ENCODE measurements at places on chromosomes 12 and 14. TPM values are rescaled to one million over a fixed set of nuclear protein-coding genes. Genes with fewer than 3 reads are reported as not detected.
A peak's percentile ranks its signal among the peaks of the same experiment; 100 is the strongest.

The SLCO1B3 gene
- total RNA-seq: 0.60 TPM

DNA sequence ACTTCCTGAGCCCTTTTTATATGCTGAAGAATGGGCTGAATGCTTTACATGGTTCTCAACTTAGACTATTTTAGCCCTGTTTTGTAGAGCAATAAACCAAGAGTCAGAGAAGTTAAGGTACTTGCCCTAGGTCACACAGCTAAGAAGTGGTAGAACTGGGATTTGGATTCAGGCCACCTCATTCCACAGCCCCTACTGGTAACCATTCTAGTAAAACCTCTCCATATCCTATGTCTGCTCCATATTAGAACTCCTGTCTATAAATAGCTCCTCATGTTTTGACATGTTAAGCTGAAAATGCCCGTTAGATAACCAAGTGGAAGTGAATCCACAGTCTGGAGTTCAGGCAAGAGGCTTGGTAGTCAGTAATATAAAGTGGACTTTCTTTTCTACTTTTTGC lies 111.6 kb downstream of the HECTD4 start:
- no peaks in the 10 kb centered on the region for H3K27me3 ChIP-seq
- DNase-seq: no peak
- H3K36me3 ChIP-seq: peaks cover 80% of the 10 kb centered on the region

The PRPF39 gene
- total RNA-seq: 11.1 TPM

The NFATC4 gene
- 20.6 TPM for total RNA-seq

DNA sequence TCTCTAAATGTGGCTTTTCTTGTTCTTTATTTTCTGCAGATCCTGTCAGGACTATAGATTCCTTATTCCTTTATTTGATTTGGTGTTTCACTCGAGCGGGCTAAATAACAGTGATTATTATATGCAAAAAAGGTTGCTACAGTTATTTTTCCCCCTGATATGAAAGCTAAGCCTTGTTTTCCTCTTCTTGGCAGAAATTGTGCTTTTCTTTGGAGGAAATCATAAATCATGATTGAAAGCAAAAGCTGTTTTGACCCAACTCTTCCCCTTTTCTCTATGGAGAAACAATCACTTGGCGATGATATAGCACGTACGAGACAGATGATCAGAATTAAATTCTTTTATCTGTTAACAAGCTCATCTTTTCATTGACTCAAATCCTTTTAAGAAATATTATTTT lies 31.4 kb downstream of the PPFIBP1 start:
- no peak for DNase-seq
- peak overlapping the region; percentile 95 for H3K27ac ChIP-seq
- peaks cover 99% of the 10 kb centered on the region for H3K4me1 ChIP-seq
- no peaks in the 10 kb centered on the region for H3K36me3 ChIP-seq
- H3K4me3 ChIP-seq: peak overlapping the region; percentile 47

- H3K4me3 ChIP-seq: no peak overlapping the region
- peaks cover 78% of the 10 kb centered on the region for H3K4me1 ChIP-seq
- H3K36me3 ChIP-seq: no peaks in the 10 kb centered on the region
These were observed 14.1 kb upstream of the RPS6KL1 start for GRCh38 chr14:74937171-74937570.

- DNase-seq: no peak
- no peaks in the 10 kb centered on the region for H3K27me3 ChIP-seq
- H3K27ac ChIP-seq: no peak overlapping the region
- H3K4me3 ChIP-seq: no peak overlapping the region
- H3K36me3 ChIP-seq: no peaks in the 10 kb centered on the region
- H3K4me1 ChIP-seq: peaks cover 56% of the 10 kb centered on the region
These were observed 125.3 kb downstream of the ETV6 start for GRCh38 chr12:11774821-11775220.

GRCh38 chr12:121191151-121191550 lies 18.8 kb upstream of the P2RX4 start:
- no peak overlapping the region for H3K4me3 ChIP-seq
- DNase-seq: no peak
- peaks cover 7% of the 10 kb centered on the region for H3K4me1 ChIP-seq
- H3K27ac ChIP-seq: no peak overlapping the region
- peaks cover under 1% of the 10 kb centered on the region for H3K36me3 ChIP-seq

The STYK1 gene
- not detected for total RNA-seq

- H3K4me3 ChIP-seq: no peak overlapping the region
- no peaks in the 10 kb centered on the region for H3K27me3 ChIP-seq
- DNase-seq: no peak
- no peaks in the 10 kb centered on the region for H3K36me3 ChIP-seq
- H3K27ac ChIP-seq: no peak overlapping the region
These were observed 238.5 kb downstream of the SPTSSA start for GRCh38 chr14:34223373-34224148.

- no peaks in the 10 kb centered on the region for H3K36me3 ChIP-seq
- no peak overlapping the region for H3K27ac ChIP-seq
- H3K27me3 ChIP-seq: no peaks in the 10 kb centered on the region
- no peaks in the 10 kb centered on the region for H3K4me1 ChIP-seq
- DNase-seq: no peak
- no peak overlapping the region for H3K4me3 ChIP-seq
These were observed 138.1 kb upstream of the BMP4 start for GRCh38 chr14:54094765-54095164.

GRCh38 chr12:123076604-123077297 lies 74.1 kb downstream of the PITPNM2 start:
- no peaks in the 10 kb centered on the region for H3K36me3 ChIP-seq
- H3K4me3 ChIP-seq: no peak overlapping the region
- DNase-seq: no peak
- peaks cover 90% of the 10 kb centered on the region for H3K4me1 ChIP-seq
- H3K27me3 ChIP-seq: no peaks in the 10 kb centered on the region

- DNase-seq: no peak
- H3K27ac ChIP-seq: no peak overlapping the region
- H3K27me3 ChIP-seq: no peaks in the 10 kb centered on the region
- H3K4me3 ChIP-seq: no peak overlapping the region
- H3K4me1 ChIP-seq: peaks cover 7% of the 10 kb centered on the region
- no peaks in the 10 kb centered on the region for H3K36me3 ChIP-seq
These were observed 21.8 kb upstream of the DDHD1 start for GRCh38 chr14:53174918-53175317.

DNA sequence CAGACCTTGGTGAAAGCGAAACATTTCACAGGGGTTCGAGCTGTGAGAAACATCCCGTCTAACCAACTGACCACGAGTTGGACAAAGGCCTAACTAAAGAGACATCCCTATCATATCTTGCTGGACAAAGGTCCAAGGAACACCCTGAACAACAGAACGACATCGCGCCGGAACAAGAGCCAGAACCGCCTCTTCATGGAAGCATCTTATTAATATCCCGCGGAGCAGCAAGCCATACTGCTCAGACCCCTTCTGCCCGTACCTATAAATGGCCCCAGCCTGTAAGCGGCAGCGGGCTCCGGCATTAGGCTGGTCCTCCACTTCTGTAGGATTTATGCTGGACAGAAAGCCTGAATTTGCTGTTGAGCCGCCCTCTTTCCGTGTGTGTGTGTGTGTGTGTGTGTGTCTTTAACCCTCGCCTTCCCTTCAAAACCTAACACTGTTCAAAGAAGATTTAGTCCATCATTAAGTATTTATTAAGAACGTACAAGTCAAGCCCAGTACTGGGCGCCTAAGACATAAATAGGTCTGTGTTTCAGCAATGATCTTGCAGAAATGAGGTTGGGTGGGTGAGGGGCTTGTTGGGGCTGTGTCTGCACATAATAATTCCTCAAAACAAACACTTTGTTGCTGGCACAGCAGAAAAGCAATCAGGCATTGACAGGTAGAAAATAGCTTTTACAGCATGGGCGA lies 1.9 kb downstream of the SLC6A15 start:
- no peaks in the 10 kb centered on the region for H3K36me3 ChIP-seq
- DNase-seq: no peak
- peaks cover 28% of the 10 kb centered on the region for H3K4me1 ChIP-seq
- H3K27ac ChIP-seq: no peak overlapping the region
- peak overlapping the region; percentile 59 for H3K4me3 ChIP-seq

GRCh38 chr12:53093777-53094393 lies 3.6 kb upstream of the IGFBP6 start:
- DNase-seq: no peak
- peaks cover 34% of the 10 kb centered on the region for H3K4me1 ChIP-seq
- no peaks in the 10 kb centered on the region for H3K27me3 ChIP-seq
- H3K4me3 ChIP-seq: no peak overlapping the region
- H3K27ac ChIP-seq: peak overlapping the region; percentile 5

GRCh38 chr12:94979941-94980340 lies 23.6 kb downstream of the NDUFA12 start:
- no peak overlapping the region for H3K4me3 ChIP-seq
- DNase-seq: no peak
- H3K27me3 ChIP-seq: no peaks in the 10 kb centered on the region
- peaks cover 35% of the 10 kb centered on the region for H3K4me1 ChIP-seq

DNA sequence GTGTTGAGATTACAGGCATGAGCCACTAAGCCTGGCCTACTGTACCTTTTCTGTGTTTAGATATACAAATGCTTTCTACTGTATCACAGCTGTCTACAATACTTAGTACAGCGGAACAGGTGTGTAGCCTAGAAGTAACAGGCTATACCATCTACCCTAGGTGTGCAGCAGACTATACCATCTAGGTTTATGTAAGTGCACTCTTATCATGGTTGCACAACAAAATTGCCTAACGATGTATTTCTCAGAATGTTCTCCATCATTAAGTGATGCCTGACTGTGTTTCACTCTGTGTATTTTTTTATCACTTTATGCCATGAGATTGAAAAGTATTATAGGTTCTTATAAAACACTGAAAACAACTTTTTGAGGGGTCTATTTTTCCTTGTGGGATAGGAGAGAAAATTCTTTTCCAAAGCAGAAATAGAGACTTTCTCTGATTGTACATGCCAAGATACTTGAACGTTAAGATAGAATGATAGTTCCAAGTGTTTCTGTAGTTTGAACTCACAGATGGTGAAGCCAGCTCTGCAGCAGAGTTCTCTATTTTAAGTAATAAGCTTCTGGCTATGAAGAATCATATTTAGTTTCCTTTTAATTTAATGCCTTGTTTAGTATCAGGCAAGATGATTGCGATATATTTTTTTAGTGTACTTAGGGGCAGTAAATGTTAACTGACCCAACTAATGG lies 17.0 kb downstream of the TMPRSS12 start:
- H3K36me3 ChIP-seq: no peaks in the 10 kb centered on the region
- no peak for DNase-seq
- H3K27me3 ChIP-seq: no peaks in the 10 kb centered on the region
- H3K4me1 ChIP-seq: no peaks in the 10 kb centered on the region
- no peak overlapping the region for H3K27ac ChIP-seq
- H3K4me3 ChIP-seq: no peak overlapping the region

The LRTM2 gene
- total RNA-seq: not detected

DNA sequence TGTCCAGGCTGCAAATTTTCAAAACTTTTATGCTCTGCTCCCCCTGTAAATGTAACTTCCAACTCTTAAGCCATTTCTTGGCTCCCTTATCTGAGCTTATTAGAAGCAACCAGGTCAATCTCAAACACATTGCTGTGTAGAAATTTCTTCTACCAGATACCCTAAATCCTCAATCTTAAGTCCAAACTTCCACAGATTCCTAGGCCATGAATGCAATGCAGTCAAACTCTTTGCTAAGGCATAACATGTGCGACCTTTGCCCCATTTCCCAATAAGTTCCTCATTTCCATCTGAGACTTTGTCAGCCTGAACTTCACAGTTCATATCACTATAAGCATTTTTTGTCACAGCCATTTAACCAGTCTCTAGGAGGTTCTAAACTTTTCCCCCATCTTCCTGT lies 64.5 kb downstream of the TMTC3 start:
- H3K36me3 ChIP-seq: no peaks in the 10 kb centered on the region
- no peak for DNase-seq
- no peak overlapping the region for H3K4me3 ChIP-seq
- no peaks in the 10 kb centered on the region for H3K27me3 ChIP-seq
- no peaks in the 10 kb centered on the region for H3K4me1 ChIP-seq
- H3K27ac ChIP-seq: no peak overlapping the region

DNA sequence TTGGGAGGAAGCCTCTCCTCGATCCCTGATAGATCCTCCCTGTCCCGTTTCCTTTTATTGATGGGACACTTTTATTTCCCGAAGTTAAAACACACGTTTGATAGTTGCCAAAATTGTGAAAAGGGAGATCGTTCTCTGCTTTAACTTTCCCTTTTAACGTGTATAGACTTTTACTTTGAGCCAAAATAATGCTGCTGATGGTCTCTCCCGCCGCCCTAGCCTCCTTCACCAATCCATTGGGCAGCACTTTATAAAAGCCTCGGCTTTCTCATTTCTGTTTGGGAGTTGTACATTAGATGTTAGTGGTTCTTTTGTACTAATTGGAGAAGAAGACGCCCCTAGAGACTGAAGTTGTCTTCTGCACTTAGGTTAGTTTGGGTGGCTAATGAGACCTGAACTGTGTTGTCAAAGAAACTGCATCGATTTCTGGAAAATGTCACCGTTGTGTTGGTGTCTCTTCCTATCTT lies 1.4 kb downstream of the TMTC2 start:
- H3K4me1 ChIP-seq: peaks cover 32% of the 10 kb centered on the region
- peak overlapping the region; percentile 92 for H3K27ac ChIP-seq
- H3K27me3 ChIP-seq: no peaks in the 10 kb centered on the region
- peaks cover 5% of the 10 kb centered on the region for H3K36me3 ChIP-seq
- peak overlapping the region; percentile 90 for H3K4me3 ChIP-seq

DNA sequence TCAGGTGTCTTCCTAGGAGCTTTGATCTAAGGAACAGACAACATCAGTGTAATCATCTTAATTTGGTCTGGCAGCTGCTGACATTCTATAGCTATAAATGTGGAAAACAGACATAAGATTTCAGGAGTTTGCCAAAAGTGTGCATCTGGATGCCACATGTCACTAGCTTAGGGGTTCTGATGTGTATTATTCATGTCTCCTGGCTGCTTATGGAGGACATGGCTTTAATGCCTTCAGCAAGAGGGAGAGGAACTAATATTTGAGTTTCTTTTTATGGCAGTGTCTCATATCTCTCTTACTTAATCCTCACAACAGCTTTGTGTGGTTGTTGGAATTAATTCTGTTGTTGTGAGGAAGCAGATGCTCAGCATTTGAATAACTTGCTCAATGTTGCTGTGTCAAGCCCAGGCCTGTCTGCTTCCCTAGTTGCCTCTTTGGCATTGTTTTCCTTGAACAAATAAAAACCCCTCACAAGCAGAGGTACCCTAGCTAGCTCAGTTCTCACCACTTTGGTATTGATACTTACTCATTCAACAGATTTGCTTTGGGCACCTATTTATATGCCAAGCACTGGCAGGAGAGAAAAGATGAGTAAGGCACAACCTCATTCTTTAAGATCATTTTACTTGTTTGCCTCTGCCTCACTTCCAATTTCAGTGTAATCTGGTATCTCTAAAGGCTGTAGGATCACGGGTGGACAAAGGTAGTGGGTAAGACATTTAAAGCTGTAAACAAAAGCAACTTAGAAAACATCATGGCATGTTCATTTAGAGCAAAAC lies 39.8 kb upstream of the EID3 start:
- H3K4me3 ChIP-seq: no peak overlapping the region
- no peak overlapping the region for H3K27ac ChIP-seq
- H3K36me3 ChIP-seq: no peaks in the 10 kb centered on the region
- H3K27me3 ChIP-seq: no peaks in the 10 kb centered on the region
- no peaks in the 10 kb centered on the region for H3K4me1 ChIP-seq
- DNase-seq: no peak

DNA sequence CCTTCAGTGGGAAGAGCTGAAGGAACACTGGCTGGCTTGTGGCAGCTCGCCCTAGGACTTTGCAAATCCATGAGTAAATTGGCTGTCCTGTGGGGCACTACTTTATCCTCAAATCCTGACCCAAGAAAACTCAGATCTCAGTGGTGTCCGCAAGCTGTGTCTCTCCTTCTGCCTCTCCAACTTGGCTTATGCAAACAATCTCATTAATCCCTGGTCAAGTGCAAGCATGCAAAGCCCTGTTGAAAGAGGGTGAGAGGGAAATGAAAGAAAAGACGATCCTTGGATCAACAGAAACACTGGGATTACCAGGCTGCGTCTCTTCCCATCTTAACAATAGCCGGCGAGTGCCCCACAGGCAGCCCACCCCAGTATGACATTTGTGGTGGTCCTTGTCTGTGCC lies 901.6 kb downstream of the BCL11B start:
- no peak for DNase-seq
- H3K27ac ChIP-seq: no peak overlapping the region
- H3K36me3 ChIP-seq: no peaks in the 10 kb centered on the region

The NDRG2 gene
- 346 TPM for total RNA-seq

Data from left ventricle myocardium inferior (tissue), 1 donor.